A172 (cell line): ENCODE measurements at places on chromosomes 5 and 9.

DNA sequence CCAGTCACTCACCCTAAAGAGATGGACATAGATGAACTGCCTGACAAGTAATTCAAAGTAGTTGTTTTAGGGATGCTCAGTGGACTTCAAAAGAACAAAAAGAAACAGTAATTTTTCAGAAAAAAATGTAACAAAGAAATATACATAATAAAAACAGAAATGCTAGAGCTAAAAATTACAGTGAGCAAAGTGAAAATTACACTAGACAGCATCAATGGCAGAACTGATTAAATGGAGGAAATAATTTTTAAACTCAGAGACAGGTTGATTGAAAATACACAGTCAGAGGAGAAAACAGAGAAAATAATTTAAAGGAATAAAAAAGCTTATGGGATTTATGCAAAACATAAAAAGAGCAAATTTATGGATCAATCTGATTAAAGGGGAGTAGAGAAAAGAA lies 1968.4 kb downstream of the EFNA5 start:
- no peak for DNase-seq

DNA sequence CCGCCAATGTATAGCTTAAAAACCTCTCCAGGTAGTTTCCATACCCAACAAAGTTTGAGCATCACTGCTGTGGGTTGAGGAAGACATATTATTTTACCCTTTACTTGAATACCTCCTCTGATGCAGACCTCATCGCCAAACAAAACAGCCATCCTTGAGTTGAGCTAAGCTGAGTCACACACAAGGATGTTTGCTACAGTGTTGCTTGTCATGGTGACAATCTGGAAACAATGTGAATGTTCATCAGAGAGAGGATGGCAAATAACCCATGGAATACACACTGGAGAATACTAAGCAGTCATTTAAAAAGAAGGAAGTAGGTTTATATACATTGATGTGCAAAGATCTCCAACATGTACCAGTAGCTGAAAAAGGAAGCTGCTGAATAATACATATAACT lies 41.1 kb upstream of the TCF7 start:
- DNase-seq: no peak

DNA sequence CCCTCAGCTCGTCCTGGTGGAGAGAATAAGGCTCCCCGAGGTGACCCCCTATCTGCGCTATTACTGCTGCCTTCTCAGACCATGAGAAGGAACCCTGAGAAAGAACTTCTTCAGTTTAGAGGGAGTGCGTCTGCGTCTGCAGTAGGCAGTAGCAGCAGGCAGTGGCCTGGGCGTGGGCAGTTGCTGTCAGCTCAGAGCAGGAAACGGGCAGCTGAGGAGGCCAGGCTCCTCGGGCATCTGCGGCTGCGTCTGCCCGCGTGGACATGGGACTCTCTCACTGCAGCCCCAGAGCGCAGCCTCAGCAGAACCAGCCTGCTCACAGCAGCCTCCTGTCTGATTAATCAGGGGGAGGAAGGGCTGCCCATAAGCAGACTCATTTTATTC lies 49.8 kb upstream of the FCN1 start:
- DNase-seq: no peak

DNA sequence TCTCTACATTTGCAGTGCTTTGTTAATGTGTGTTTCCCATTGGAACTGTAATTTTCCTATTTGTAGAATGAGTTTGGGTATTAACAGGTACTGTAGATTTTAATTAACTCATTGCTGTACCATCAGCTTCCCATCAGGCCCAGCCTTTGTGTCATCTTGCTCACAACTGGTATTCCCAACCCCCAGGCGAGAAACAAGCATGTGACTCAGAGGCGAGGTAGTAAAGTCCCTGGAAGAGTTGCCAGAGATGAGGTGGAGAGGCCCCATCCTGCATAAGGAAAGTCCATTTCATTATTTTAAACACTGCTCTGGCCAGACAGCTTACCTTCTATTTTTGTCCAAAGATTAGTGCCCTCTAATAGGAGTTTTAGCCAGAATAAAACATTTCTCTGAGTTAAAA lies 29.9 kb downstream of the ADCY2 start:
- no peak for DNase-seq

- DNase-seq: no peak
These were observed 287.4 kb downstream of the ARHGAP26 start for GRCh38 chr5:143057580-143057999.

- no peak for DNase-seq
These were observed 6.3 kb downstream of the ADGRD2 start for GRCh38 chr9:124456341-124457078.

DNA sequence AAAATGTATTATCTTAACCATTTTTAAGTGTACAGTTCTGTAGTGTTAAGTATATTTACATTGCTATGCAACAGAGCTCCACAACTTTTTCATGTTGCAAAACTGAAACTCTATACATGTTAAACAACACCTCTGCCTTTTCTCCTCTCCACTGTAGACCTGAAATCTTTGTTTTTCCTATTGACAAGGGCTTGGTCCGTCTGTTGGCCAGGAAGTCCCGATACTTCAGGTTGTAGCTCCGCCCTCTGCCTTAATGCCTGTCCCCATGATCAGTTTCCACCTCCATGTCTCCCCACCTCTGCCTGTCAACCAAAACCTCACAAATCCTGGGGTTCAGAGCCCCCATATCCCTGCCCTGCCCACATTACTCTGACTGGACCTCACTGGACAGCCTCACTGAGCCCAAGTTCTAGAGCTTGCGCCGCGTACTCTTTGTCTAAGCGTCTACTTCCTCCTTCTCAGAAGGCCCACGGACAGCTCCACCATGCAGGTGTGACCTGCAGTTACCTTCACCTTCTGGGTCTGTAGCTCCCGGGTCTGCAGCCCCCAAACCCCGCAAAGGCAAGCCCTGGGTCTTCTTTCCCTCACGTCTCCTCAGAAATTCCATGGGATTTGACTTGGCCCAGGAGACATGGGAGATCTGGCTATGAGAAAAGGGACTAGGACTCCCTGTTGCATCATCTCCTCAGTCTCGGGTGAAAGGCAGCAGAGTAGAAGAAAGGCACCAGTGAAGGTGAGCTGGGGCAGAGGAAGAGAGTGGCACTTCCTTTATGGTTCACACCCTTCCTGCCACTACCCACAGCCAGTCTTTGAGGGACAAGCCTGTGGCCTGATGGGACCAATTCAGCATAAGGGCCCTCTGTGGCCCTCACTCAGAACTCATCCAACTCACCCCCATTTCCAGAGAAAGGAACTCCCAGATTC lies 8.0 kb downstream of the GLIPR2 start:
- DNase-seq: no peak

- DNase-seq: no peak
These were observed 262.7 kb downstream of the FBXL7 start for GRCh38 chr5:15762668-15763067.

DNA sequence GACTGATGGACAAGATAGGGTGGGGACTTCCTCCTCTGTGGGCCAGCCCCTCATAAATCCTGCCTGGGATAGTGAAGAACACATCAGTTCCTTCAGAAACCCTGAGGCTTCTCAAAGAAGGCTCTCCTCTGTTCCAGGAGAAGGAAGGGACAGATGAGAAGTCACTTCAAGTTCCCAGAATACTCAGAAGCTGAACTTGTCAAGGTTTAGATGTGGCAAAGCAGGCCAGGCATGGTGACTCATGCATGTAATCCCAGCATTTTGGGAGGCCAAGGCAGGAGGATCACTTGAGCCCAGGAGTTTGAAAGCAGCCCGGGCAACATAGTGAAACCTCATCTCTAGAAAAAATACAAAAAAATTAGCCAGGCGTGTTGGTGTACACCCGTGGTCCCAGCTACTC lies 38.5 kb downstream of the STOM start:
- no peak for DNase-seq

DNA sequence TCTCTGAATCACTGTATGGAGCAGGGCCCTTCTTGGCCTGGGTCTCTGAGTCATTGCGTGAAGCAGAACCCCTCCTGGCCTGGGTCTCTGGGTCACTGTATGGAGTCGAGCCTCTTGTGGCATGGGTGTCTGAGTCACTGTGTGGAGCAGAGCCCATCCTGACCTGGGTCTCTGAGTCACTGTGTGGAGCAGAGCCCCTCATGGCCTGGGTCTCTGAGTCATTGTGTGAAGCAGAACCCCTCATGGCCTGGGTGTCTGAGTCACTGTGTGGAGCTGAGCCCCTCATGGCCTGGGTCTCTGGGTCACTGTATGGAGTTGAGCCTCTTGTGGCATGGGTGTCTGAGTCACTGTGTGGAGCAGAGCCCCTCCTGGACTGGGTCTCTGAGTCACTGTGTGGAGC lies 94.0 kb upstream of the RAPGEF1 start:
- DNase-seq: no peak
